ENCODE measurements at places on chromosomes 12 and 14.

DNA sequence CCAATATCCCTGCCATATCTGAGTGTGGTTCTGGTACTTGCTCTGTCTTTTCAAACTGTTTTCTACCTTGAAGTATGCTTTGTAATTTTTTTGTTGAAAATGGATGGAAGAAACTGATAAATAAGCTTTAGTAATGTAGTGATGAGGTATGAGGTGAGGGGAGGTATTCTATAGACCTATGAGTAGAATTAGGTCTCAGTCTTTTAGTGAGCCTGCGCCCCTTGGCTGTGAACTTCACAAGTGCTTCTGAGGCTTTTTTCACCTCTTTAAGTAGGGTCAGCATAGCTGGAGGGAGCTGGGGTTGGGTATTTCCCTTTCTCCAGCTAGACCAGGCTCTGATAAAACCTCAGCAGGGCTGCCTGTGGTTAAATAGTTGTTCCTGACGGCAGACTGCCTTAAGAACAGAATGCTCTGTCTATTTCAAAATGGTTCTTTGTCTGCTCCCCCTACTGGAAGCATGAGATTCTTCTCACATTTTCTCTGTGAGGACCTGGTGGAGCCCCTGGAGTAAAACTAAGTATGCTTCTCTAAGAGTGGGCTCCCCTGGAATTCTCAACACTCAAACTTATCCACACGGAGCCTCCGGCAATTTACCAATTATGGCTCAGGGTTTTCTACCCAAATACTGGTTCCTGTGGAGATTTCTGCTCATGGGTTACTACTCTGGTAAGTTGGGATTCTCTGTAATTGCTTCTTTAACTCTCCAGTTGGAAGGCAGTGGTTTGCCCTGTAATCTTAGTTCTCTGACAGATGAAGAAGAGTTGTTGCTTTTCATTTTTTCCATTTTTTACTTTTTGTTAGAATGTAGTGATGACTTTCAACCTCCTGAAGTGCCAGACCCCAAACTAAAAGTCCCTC lies 13.1 kb downstream of the KRT5 start:
- no peak for DNase-seq

DNA sequence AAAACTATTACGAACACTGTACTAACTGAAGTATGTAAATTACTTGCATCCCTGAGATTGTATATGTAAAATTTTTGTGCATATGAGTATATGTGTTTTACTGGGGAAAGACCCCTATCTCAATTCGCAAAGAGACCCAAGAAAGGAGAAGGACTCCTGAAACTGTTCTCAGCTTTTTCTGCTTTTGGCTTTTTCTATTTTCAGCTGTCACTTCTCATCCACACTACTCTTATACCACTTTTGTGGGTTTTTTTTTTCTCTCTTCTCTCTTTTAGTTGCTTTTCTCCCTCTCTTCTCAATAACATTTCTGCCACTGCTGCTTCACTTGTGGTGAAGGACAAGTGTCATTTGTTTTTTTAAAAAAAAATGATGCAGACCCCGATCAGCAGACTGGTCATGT lies 39.8 kb downstream of the NIN start:
- DNase-seq, result no peak

GRCh38 chr12:27635349-27635972 lies 60.8 kb upstream of the REP15 start:
- DNase-seq, result no peak

- DNase-seq, result no peak
Measured at GRCh38 chr12:19707948-19708409, 268.7 kb downstream of the AEBP2 start.

DNA sequence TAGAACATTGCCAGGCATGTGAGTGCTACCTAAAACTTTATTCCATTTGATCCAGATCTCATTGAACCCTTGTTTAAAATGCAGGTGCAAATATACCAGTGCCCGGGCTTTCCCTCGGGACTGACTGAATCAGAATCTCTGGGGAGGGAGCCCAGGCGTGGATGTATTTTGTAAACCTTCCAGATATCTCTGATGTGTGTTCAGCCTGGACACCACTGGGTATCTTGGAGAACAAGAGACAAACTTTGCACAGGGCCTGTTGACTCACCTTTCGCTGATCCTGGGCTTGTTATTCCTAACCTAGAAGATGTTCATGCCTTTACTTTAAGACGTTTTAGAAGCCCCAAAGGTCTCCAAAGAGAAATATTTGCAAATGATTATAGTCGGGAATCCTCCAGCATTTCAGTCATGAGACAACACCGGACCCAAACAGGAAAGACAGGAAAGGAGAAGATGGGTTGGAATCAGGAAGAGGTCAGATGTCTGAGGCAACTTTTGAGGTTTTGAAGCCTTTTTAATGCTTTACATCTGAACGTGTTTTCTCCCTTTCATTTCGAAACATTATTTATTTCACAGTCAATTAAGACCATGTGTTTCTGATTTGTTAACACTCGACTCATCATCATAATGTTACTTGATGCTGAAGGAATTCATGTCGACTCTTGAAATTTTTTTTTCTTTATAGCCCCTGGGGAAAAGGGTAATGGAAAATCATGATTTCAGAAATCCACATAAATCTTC lies 118.6 kb downstream of the PLXNC1 start:
- no peak for DNase-seq

DNA sequence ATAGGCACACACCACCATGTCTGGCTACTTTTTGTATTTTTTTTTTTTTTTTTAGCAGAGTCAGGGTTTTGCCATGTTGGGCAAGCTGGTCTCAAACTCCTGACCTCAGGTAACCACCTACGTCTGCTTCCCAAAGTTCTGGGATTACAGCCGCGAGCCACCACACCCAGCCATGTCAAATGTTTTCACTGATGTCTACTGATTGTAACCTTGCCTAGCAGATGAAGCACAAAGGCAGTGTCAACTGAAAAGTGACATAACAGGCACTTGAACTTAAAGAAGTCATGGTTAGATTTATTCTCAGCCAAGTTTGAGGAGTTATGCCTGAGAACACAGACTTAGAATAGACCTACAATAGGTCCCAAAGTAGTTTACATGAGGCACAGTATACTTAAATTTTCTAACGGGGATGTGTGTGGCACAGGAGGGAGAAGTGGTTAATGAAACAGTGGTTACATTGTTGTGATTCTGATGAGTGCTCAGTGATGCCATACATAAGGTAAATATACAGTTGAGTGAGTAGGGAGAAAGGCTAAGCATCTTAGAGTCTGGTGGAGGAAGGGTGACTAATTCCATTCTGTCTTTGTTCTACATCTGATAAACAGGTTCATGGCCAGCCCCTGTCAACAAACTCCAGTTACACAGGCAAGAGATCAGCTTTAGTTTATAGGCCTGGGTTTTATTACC lies 12.6 kb upstream of the RNASE4 start:
- no peak for DNase-seq

DNA sequence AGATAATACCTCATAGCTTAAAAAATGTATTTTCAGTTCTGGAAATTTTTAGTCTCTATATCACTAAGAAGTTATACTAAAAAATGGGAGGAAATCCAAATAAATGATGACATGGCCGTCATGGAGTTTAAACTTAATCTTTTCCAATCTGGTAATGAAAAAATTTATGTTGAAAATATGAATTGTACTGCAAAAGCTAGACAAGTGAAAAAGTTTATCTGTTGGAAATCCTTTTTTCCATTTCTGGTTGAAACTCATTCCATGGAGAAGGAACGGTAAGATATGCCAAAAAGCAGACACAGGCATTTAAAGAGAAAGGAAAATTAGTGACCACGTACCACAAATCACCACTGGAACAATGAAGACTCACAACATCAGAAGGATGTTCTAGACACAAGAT lies 314.2 kb upstream of the PRICKLE1 start:
- no peak for DNase-seq

- DNase-seq, result no peak
Measured at GRCh38 chr14:71103662-71104484, 196.6 kb downstream of the PCNX1 start.

DNA sequence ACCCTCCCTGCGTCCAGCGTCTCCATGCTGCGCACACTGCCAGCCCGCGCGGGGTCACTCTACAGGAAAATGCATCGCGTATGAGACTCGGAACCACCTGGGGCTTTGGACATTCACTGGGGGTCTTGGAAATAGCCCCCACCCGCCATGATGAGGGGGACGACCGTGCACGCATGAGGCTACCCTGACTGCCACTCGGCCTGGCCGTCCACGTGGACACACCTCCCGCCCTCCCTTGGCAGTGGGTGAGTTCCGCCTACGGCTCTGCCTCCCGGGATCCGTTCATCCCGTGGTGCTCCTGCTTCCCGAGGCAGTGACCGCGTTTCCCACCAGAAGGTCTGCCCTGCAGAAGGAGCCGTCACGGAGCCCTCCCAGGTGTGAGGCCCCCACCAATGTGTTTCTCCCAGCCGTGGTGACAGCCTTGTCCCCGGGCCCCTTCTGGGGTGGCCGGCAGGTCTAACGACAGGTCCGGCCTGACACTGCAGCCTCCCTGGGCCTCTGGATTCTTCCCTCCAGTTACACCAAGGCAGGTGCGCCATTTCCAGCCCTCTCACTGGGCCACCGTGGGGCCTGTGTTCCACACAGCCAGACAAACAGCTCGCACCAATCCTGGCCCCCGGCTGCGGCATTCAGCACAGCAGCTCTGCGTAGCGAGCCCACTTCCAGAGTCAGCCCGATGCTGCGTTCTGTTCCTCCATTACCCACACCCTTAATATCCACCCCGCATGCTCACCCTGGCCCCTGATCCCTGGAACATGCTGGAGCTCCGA lies 11.1 kb upstream of the GALNT9 start:
- DNase-seq, result no peak

DNA sequence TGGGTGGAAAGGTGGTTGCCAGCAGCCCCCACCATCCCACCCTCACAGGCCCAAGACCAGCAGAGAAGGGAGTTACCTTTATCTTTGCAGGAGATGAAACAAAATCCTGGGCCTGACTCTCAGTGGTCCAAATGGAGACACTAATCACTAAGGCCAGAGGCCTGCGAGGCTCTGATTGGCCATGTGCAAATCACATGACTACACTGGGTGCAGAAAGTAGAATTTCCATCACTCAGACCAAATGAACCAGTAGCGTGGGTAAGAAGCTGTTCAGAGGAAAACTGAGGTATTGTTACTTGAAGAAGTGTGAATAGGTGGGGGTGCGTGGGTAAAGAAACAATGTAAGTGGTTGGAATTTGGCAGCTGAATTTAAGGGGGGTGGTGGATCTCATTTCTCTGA lies 20.2 kb upstream of the PPP1CC start:
- DNase-seq, result no peak

DNA sequence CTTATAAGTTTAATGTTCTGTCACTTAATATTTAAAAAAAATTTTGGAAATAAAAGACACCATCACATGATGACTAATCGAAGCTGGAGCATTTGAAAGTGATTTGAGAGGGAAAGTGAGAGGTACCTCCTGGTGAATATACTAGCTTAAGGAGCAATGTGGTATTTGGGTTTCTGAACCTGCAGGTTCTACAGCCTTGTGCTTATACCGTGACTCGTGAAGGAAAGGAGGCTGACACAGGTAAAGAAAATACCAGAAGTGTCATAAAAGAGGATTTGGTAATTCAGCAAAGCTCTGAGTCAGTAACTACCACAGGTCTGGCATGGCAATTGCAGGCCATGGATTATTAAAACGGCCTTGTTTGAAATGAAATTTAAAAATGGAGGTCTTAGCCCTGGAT lies 151.0 kb downstream of the SLC38A4 start:
- DNase-seq, result no peak

GRCh38 chr14:22271838-22272799 lies 316.9 kb downstream of the DAD1 start:
- DNase-seq, result no peak

DNA sequence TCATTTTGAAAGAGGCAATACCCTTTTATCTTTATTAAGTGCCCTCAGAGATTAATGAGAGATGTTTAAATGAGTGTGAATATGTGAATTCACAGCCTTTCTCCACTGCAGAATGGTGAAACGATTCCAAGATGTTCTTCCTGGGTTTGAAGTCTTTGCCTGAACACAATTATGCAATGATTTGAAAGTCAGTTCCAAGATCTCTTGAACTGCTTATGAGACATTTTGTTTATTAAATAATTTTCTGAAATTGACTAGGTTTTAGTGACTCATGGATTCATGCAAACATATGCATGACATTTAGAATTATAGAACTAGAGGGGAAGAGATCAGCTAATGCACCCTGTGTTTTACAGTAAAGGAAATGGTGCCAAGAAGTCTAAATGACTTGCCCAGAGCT lies 118.1 kb upstream of the SLC38A2 start:
- no peak for DNase-seq

DNA sequence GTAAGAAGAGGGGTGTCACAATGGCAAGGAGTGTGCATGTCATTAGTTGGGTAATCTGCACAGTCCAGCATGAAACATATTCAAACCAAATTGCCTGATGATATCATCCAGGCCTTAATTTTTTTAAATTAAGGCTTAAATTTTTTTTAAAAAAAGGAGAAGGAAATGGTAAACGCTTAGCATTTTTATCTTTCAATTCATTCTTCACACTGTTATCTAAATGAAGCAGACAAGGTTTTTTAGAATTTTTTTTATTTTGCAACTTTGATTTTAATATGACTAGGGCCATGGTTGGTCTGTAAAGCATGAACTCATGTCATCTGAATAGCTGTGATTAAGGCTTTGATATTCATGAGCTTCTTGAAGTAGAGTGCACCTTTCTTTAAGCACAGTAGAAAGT lies 362.5 kb downstream of the SYT1 start:
- no peak for DNase-seq

- DNase-seq, result no peak
Measured at GRCh38 chr14:101469382-101470247, 91.7 kb upstream of the DIO3 start.

All from T-helper 1 cell (primary cell).